Activated CD8-positive, alpha-beta memory T cell treated with anti-CD3 and anti-CD28 coated beads for 4 hours (primary cell): ENCODE measurements at places on chromosomes 4 and X.

DNA sequence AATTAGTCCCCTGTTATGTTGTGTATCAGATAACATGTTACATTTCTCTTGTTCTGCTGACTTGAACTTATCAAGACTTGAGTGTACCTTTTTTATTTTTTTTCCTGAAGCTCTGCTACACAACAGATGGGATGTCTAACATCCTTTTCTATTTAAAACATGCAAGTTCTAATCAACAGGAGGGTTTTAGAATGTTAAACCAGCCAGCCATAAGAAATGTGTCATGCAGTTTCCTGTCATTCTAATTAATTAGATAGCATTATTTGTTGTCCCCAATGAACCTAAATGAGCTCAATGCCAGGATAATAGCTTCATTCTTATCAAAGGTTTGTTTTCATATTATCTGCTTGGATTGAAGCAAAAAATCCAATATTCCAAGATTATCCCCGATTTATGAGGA, 958.2 kb downstream of the PCDH7 start:
- no peak for DNase-seq

DNA sequence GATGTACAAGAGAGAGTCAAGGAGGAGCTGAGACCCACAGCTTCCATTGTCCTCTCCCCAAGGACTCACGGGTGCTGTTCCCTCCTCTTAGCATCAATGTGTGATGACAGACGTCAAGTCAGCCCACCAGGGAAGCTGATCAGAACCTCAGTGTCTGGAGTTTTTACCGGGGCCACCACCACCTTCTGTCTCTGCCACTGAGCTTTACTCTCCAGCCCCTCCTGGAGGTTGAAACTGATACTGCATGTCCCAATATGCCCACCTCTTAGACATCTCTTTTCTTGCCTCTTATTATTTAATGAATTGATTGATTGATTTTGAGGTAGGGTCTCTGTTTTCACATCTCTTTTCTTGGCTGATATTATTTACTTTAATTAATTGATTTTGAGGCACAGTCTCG, 10.3 kb upstream of the AKAP17A start:
- peak; percentile 46 for DNase-seq

GRCh38 chrX:858542-859078, 228.0 kb downstream of the SHOX start:
- no peak for DNase-seq

DNA sequence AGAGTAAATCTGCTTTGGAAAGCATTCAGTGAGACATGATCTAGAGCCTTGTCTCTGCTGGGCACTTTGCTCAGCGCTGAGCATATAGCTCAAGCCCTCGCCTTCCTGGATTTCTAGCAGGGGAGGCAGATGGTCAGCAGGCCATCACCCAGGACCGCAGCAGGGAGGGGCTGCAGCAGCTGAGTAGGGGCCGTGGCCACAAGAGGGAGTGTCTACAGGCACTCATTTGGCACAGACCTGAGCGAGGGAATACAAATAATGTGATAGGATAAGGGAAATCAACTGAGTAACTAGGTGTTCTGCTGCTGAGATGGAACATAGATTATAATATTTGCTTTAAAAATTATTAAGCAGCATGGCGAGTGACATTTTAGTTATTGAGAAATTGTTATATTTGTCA, 30.2 kb downstream of the OFD1 start:
- no peak for DNase-seq

- DNase-seq, result no peak
Observed at GRCh38 chrX:72685810-72686456, 28.2 kb downstream of the PHKA1 start.

GRCh38 chr4:108433832-108434231, 186.5 kb upstream of the RPL34 start:
- DNase-seq, result no peak

- DNase-seq, result no peak
Observed at GRCh38 chr4:121220698-121221097, 56.6 kb upstream of the TNIP3 start.

DNA sequence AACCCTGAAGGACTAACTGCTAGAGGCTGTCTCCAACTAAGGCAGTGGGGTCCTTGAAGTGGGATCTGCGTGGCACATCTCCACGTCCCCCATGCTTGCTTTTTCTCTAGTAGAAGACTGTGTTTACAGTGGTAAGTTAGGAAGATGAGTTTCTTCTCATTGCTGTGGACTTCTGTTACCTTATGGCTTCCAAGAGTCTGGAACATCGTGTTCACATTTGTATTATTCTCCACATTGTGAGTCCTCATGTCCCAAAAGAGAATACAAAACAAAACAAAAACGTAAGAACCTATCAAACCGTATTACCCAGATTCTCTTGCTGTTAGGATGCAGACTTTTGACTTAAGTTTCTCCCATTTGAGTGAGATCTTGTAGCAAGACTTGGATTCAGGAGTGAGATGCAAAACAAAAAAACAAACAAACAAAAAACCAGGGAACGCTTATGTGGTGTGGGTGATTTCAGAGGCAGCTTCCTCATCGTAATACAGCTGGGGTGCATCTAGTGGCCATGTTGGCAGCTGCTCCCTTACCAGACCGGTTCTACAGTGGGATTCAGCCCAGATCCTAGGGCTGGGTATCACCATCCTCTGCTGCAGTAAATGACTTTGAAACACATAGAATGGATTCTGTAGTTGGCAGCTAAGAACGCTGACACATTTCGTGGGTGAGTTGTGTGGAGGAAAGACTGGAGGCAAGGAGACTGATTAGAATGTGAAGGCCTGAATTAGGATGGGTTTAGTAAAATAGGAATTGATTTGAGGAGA, 41.3 kb downstream of the TMEM131L start:
- DNase-seq, result no peak

- no peak for DNase-seq
Observed at GRCh38 chrX:36908801-36909675, 99.1 kb upstream of the FAM47C start.

- DNase-seq, result no peak
Observed at GRCh38 chr4:53551281-53551864, 39.9 kb downstream of the LNX1 start.

GRCh38 chr4:183746305-183747229, 87.5 kb downstream of the TRAPPC11 start:
- no peak for DNase-seq

GRCh38 chrX:55030271-55031205, at the start of gene ALAS2:
Gene ALAS2, minus strand, starts transcription at chrX:55030977. Its CDS starts 4,977 bp downstream, at chrX:55026000.
- DNase-seq, result no peak

GRCh38 chr4:107890779-107891178, 40.6 kb upstream of the CYP2U1 start:
- DNase-seq, result no peak

DNA sequence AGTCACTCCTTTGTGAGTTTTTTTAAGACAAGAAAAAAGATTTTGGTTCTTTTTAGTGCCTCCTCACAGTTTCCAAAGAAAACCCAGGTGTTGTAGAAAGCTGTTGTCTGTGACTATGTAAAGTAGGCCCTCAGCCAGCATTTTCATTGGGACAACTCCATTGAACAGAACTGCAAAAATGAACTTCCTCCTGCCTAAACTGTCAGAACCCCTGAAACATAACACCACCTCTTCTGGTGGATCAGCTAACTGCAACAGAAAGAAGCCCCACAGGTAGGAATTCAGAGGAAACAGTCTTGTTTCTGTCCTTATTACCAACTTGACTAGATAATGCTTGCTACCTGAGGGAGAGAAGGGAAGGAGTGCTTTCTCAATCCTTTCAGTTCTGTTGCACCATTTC, 3.4 kb upstream of the ATP11C start:
- DNase-seq, result no peak

DNA sequence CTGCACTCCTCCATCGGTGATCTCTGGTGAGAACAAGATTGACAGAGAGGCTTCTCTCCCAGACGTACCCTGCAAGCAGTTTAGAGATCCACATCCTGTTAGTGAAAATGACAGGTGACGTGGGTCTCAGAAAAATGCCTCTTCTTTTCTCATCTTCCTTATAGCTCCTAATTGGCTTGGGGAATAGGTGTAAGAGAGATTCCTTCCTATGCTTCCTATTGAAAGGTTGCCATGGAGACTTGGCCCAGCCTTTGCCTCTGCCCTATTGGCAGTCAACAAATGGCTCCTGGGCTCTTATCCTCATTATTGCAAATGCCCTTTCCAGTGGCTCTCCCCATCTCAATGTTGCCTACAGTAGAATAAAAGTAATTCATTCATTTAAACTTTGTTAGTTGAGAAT, 26.5 kb upstream of the DGKK start:
- DNase-seq, result no peak

GRCh38 chr4:100635899-100636298, 118.1 kb upstream of the EMCN start:
- DNase-seq, result no peak

DNA sequence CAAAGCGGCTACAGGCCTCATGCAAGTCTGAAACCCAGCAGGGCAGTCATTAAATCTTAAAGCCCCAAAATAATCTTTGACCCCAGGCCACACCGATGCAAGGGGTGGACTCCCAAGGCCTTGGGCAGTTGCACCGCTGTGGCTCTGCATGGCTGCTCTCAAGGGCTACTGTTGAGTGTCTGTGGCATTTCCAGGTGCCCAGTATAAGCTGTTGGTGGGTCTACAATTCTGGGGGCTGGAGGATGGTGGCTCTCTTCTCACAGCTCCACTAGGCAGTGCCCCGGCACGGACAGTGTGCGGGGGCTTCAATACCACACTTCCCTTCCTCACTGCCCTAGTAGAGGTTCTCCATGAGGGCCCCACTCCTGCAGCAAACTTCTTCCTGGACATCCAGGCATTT, 60.1 kb downstream of the NWD2 start:
- no peak for DNase-seq

GRCh38 chr4:111228874-111229273, 606.0 kb upstream of the PITX2 start:
- no peak for DNase-seq

DNA sequence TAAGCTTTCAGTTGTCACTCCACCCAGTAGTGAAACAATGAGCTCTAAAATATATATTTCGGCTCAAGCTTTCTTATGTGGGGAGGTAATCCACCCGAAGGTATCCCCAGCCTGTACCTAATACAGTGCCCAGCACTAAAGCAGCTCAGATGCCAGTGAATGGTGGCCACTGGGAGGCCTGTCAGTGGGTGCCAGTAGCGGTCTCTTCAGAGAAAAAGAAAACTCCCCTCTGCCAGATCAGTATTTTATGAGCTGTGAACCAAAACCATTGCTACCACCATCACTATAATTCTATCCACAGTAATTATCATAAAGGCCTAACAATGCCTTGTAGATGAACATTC, 835 bp upstream of the NFKB1 start:
- DNase-seq, result no peak

DNA sequence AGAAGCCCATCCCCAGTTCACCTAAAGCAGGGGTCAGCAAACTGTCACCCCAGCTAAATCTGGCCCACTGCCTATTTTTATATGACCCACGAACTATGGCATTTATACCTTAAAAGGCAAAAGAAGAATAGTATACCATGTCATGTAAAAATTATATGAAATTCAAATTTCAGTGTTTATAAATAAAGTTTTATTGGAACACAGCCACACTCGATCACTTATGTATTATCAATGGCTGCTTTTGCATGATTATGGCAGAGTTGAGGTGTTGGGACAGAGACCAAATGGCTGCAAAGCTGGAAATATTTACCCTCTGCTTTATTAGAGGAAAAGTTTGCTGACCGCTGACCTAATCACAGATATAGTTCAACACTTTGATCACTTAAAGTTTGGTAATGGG, 59.2 kb upstream of the GATB start:
- no peak for DNase-seq

GRCh38 chr4:104451573-104451972, 43.1 kb downstream of the CXXC4 start:
- DNase-seq, result no peak

DNA sequence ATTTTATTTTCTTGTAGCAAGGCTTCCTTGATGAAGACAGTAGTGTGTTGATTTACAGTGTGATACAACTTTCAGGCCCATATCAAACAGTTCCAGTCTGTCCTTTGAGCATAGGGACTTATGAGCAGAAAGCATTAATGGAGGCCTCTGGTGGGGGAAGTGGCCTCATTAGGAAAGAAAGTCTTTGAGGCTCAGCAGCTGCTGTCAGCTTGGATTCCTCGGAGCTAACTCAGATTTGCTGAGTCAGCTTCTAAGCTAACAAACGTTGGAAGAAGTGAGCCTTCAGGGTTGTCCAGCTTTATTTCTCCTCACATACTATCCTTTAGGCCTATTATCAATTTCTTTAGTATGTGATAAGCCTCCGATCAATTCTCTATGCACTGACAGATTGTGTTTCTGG, 15.8 kb upstream of the SFRP2 start:
- no peak for DNase-seq

- DNase-seq, result no peak
Observed at GRCh38 chr4:6252051-6252450, 17.6 kb upstream of the WFS1 start.

- no peak for DNase-seq
Observed at GRCh38 chrX:123756320-123756719, 23.5 kb upstream of the THOC2 start.

DNA sequence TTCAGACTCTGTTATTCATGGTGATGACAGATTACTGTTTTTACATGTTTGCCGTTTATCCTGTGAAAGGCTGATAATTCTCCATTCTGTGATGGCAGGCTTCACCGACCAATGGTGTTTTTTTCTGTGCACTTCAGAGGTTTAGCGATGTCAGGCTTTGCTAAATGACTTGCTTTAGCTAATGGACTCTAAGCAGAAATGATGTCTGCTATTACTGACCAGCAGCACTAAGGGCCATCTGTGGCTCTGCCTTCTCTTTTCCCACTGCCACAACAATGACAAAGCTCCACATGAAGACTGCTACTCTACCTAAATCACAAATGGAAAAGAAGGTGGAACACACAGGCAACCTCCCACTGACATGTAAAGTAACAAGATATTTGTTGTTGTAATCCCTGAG, 68.4 kb upstream of the ALB start:
- DNase-seq, result no peak

DNA sequence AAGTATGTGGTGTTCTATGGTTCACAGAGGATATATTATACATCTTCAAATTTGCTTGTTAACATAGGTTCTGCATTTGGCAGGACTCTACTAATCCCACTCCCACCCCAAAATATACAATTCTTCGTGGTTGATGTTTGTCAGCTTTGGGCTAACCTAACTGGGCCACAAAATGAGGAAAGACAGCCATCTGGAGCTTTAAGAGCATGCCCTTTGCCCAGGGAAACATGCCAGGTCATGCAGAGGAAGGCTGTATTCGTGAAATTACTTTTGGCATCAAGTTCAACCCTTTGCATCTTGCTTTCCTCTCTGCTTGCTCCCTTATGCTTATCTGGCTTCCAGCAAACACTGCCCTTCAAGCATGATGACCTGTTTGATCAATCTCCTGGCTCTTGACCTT, 46.8 kb upstream of the F9 start:
- DNase-seq, result no peak

GRCh38 chr4:119314356-119314755, 7.6 kb downstream of the FABP2 start:
- DNase-seq, result no peak

DNA sequence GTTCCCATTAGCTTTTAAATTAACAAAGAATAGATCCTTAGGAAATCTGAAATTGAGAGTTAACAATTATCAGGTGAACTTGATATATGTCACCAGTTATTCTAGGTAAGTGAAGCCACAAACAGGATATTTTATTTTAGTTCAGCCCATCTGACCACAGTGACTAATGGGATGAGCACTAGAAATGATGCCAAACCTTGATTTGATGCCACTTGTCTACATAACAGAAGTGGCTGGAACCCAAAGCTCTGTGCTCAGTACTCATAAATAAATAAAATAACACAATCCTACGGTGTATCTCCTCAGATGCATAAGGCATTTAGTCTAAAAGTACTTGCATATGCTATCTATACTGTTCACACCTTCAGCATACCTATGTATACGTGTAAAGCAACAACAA, 12.2 kb downstream of the SLITRK4 start:
- no peak for DNase-seq

- DNase-seq, result no peak
Observed at GRCh38 chr4:76665153-76665552, 230.1 kb downstream of the SHROOM3 start.
